ENCODE measurements at places on chromosomes 7 and 10.

DNA sequence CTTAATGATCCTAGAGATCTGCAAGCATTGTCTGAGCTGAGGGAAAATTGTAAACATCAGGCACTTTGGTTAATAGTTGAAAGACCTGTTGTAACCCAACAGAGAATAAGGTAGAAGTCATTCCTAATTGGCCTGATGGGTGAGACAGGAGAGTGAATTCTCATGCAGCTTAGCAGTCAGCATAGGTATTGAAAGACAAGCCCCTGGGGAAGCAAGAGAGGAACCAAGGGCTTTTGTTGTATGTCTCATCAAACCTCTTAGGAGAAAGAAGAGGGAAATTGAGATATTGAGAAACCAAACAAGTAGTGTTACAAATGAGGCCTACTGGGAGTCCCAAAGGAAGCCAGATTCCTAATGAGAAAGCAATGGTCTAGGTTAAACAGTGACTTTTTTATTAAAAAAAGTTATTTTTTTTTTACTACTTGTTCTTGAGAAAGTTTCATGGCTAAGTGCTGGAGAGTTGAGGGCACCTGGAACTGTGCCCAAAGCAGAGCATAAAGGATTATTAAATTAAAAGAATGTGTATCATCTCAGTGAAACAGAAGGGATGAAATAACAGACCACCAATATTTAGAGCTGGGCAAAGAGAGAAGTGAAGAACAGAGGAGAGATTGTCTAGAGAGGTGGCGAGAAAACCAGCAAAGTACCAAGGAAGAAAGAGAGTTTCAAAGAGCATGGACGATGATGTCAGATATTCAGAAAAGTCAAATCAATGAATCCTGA lies 168.9 kb downstream of the CDK14 start:
- no peak for DNase-seq

DNA sequence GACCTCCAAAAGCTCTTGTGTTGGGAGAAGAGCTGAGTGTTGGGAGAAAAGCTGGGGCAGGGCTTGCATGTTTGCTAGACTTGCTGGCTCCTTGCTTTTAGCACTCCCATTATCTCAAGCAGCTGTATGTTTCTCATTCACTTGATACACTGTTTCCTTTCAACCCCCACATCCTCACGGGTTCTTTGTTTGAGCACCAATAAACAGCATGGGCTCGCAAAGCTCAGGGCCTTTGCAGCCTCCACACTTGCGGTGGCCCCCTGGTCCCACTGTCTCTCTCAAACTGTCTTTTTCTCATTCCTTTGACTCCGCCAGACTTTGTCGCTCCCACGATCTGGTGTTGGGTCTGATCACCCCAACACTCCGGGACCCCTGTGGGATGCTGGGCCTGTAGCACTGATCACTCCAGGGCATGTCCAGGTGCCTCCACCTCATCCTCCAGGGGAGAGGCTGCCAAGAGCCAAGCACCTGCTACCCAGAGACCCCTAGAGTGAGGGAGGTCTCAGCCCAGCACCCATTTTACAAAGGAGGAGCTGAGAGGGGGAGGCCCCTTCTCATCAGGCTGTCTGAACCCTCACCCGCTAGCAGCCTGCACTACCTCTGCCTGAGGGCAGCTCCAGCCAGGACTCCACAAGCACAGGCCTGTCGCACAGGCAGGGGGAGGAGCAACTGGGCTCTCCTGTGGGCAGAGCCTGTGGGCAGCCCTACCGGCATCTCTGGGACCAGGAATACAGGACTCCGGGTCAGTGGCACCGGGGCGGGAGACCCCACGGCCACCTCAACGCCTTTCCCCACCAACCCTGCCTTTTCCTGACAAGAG lies 49.1 kb upstream of the MSMB start:
- DNase-seq = no peak

DNA sequence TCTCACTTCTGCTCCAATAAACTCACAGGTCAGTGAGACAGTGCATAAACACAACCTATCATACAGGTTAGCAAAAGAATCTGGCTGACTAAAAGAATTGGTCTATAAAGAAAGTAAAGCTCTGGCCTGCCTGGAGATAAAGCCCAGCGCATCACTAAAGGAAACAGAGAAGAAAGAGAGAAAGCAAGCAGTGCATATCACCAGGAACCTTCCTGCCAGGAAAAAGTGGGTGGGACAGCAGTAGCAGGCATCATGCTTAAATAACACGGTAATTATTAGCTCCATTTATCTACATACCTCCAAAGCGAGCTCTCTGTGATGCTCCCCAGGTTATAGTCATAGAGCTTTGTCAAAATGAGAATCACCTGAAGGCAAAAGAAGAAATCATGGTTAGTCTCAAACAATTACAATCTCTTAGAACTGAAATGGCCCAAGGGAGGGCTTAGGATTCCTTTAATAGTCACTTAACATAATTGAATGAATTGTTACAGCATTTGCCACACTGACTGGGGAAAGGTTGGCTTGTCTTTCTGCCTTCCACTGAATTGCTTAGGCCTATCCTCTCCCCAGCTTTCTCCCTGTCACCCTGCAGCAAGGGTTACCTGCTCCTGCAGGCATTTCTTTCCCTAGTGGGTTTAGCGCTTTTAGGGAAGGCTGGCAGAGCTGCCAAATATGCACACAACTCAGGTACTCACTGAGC lies 208.1 kb downstream of the SORCS1 start:
- DNase-seq = no peak

GRCh38 chr7:24042028-24042427 lies 242.0 kb upstream of the NPY start:
- DNase-seq = no peak

DNA sequence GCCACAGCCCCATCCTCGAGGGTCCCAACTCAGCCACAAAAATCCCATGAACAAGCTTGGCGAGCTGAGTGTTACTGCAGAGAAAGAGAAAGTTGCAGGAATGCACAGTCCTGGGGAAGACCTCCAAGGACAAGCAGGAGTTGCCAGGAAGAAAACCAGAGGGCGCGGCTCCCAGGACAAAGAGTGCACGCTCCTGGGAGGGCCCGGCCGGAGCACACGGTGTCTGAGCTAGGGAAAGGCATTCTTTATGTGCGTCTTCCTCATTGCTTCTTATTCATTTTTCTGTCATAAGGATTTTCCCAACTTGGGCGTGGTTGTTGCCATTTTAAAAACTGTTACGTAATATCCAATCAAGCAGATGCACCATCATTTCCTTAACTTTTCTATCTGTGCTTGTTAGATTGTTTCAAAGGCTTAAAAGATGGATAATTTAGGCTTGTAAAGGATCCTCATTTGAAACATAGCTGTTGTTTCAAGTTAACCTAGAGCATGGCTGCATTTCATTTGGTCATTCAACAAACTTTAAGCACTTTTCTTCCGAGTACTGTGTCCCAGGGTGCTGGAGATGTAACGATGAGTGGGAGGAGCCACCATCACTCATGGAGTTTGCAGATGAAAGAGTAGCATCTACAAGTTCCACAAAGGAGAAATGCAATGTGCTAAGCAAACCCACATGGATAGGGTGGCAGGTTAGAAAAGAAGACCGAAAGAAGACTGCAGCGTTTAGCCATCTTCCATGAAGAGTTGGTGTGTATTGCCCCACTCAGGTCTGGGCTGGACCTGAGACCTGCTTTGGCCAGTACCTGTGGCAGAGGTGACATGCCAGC lies 5.6 kb upstream of the CNPY1 start:
- no peak for DNase-seq

- DNase-seq = no peak
Measured at GRCh38 chr10:97866524-97867219, 17.0 kb downstream of the GOLGA7B start.

DNA sequence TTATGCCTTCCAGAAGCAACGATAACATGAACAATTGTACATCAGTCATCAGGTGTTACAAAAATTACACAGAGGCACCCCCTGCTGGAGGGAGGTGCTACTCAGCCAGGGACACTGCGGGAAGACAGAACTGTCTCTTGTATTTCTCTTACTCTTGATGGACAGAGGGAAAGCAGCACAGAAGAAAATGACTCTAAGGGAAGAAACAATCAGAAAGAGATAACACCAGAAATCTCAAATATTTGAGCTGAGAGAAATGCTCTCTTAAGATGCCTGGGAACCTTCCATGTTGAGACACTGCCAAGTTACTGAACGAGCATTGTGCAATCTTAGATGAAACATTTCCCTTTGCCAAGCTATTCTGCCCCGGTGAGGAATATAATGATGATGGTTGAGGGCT lies 227.6 kb upstream of the NPSR1 start:
- no peak for DNase-seq

DNA sequence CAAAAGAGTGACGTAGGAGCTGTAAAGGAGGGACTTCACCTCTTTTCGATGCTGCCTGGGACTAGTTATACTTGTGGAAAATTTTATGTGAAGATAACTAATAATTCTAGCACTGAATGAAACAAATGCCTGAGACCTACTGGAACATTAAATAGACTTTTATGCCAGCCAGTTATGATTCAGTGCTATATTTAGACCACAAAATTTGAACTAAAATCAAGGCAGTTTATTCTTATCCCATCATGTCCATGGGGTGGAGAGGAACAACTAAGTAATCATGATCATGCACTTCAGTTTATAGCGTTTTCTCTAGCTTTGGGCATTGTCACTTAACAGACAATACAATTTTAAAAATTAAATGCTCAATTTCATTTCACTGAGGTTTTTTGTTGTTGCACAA lies 76.7 kb downstream of the ZEB1 start:
- no peak for DNase-seq

DNA sequence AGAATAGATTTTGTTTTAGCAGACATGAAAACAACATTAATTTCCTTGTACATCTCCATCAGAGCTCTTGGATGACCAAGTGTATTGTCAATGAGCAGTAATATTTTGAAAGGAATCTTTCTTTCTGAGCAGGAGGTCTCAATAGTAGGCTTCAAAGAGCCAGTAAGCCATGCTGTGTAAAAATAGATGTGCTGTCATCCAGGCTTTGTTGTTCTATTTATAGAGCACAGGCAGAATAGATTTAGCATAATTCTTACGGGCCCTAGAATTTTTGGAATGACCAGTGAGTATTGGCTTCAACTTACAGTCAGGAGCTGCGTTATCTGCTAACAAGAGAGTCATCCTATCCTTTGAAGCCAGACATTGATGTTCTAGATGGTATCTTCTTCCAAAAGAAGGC lies 19.0 kb downstream of the MINPP1 start:
- DNase-seq = no peak
